Activated naive CD8-positive, alpha-beta T cell treated with anti-CD3 and anti-CD28 coated beads, Interleukin-2, amount 10 ng/mL, durations not matched to agents 7 days and 5 days (primary cell): ENCODE measurements at places on chromosomes 1 and 21.

GRCh38 chr1:154609398-154610380, 1.7 kb upstream of the ADAR start:
- peaks cover 22% of the 10 kb centered on the region for H3K36me3 ChIP-seq
- no peaks in the 10 kb centered on the region for H3K27me3 ChIP-seq
- H3K27ac ChIP-seq, result peak overlapping the region; percentile 100
- peak; percentile 48 for DNase-seq
- H3K4me3 ChIP-seq, result peak overlapping the region; percentile 98

DNA sequence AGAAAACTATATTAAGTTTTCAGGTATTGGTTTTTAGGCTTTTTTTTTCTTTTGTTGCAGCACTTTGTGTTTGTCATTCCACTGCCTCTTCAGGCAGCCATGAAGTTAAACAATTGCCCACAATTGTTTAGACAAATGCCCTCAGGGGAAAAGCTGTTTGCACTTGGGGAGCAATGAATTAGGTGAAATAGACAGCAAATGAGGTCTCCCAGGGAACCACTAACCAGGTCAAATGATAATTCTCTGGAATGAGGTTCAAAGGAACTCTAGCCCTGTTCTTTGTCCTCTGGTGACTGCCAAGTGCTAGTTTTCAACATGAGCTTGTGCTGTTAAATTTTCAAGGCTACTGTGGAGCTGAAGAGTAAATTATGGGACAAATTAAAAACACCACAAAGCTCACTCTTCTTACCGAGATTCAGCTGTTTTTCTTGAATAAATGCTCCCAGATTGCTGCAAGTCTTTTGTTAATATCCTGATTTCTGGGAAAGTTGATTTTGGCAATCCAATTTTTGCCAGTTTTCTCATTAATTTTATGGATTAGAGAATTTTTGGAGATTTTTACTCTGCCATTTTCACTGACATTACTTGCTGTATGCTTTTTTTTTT, 15.1 kb upstream of the MAB21L3 start:
- H3K4me1 ChIP-seq, result no peaks in the 10 kb centered on the region
- peaks cover 2% of the 10 kb centered on the region for H3K36me3 ChIP-seq
- H3K4me3 ChIP-seq, result no peak overlapping the region
- no peak overlapping the region for H3K27ac ChIP-seq
- DNase-seq, result no peak

DNA sequence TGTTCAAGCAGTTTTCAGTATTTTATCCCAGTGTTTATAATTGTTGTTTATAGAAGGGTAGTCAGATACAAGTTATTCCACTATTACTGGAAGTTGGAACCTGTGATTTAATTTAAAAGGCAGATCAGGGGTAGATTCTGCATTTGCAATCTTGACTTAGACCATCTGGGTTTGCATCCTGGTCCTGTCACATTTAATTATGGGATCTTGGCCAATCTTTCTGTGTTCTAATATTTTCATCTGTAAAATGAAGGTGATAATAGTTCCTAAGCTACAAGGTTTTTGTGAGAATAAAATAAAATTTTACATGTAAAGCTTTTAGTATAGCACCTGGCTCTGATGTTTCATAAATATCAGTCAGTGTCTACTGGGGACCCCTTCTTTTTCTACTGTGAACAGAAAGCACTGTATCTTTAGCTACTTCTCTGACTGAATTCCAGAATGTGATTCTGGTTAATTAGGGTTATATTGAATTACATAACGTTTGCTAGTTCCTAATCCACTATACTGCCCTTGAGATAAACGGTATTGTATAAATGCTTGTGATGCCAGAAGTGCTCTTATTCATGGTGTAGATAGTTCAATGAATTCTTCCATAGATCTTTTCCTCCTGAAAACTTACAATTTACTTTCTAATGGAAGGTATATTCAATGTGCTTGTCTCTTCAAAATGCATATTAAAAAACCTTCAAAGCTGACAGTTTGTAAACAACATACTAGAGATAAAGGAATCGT, 131.0 kb downstream of the KCNK1 start:
- H3K4me1 ChIP-seq, result no peaks in the 10 kb centered on the region
- peaks cover 3% of the 10 kb centered on the region for H3K27me3 ChIP-seq
- no peak for DNase-seq
- no peaks in the 10 kb centered on the region for H3K36me3 ChIP-seq
- H3K27ac ChIP-seq, result no peak overlapping the region

GRCh38 chr1:186165303-186165702, 209.8 kb downstream of the TPR start:
- no peak overlapping the region for H3K27ac ChIP-seq
- H3K4me3 ChIP-seq, result no peak overlapping the region
